CD4-positive, alpha-beta T cell treated with Interleukin-6 at 100 ng/mL for 8 hours (primary cell): ENCODE measurements at places on chromosomes 6 and 20.

DNA sequence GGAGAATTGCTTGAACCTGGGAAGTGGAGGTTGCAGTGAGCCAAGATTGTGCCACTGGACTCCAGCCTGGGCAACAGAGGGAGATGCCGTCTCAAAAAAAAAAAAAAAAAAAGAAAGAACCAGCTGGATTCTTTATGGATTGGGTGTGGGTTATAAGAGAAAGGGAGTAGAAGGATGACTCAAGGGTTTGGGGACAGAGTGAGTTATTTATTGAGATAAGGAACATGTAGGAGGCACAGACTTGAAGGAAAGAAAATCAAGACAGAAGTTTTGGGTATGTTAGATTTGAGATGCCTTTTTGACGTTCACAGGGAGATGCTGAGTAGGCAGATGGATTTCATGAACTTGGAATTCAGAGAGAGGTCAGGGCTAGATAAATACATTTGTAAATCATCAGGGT lies 47.6 kb downstream of the KIZ start:
- DNase-seq = no peak

DNA sequence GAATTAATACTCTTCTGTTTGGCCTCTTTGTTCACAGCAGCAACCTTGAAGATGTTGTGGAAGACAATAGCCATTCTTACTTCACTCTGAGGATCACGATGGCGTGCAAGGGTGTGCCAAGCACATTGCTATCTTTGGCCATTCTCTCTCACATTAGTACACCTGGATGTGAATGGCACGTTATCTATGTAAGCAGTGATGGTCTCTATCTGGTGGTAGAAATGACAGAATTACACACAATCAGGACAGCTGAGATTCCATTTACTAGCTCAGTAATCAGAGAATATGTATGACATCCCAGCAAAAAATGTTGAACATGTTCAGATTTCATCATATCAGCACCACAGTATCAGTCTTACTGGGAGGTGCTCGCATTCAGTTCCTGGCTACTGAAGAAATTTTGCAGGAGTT lies 116.2 kb downstream of the LCA5 start:
- DNase-seq = no peak

DNA sequence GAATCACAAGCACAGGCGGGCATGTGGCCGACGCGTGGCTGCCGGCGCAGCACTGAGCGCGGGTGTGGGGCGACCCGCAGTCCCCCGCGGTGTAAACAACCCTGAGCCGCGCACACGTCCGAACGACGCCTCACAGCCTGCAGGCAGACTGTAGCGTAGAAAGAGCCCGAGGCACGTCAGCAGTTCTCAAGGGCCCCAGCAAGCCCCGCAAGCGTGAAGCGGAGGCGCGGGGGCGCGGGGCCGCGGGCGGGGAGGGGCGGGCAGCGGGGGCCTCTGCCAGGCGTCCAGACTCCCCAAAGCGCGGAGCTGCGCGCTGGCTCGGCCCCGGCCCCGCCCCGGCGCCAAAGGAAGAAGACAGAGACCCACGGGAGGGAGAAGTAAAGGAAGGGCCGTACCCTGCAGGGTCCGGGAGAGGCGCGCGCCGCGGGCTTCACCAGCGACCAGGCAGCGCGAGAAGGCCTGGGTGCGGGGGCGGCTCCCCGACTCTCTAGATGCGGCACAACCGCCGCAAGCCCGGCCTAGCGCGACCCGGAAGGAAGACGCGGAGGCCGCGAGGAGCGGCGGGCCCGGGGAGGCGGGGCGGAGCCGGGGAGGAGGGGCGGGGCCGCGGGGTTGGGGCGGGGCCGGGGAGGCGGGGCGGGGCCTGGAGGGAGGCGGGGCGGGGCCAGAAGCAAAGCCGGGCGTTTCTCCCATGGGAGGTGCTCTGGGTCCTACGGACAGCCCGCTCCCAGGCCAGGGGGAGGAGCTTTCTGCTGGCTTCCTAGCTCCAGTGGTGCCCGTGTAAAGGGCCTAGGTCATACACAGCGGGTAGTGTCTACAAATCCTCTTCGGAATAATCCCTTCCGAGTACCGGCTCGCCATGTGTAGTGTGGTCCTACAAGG lies at the start of gene FBXL4:
Gene FBXL4 (minus strand): TSS at position 536 of the 882 bp plus-strand sequence. CDS start 20,958 bp downstream, outside the sequence.
- DNase-seq = peak; percentile 76

DNA sequence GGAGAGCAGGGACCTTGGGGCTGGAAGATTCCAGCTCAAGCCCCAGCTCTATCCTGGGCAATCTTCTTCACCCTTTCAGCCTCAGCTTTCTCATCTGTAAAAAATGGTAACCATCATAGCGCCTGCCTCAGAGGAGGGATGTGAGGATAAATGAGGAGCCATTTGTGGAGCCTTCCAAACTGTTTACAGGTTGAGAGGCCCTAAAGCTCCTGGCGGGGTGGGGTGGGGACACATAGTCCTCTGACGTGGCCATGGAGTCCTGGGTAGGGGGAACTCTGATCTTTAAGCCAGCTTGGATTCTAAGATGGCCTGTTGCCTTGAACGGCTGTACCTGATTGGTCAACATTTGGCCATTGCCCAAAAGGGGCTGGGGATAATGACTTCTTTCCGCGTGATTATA lies 111.1 kb downstream of the TOX2 start:
- DNase-seq = no peak

DNA sequence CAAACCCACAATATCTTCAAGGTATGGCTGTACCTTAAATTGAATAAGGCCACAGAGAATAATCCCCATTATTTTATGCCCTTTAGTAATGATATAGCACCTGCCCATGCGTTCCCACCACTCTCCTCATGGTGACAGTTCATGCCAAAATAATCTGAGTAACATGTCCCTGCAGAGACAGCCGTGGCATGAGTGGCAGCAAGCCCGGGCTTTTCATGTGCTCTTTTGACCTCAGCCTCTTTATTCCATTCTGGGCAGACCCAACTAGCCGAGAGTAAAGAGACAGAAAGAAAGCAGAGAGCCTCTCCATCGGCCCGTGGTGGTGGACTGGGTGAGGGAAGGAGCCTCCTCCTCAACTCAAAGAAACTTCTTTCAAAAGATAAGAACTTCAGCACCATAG lies 19.9 kb upstream of the POPDC3 start:
- no peak for DNase-seq

DNA sequence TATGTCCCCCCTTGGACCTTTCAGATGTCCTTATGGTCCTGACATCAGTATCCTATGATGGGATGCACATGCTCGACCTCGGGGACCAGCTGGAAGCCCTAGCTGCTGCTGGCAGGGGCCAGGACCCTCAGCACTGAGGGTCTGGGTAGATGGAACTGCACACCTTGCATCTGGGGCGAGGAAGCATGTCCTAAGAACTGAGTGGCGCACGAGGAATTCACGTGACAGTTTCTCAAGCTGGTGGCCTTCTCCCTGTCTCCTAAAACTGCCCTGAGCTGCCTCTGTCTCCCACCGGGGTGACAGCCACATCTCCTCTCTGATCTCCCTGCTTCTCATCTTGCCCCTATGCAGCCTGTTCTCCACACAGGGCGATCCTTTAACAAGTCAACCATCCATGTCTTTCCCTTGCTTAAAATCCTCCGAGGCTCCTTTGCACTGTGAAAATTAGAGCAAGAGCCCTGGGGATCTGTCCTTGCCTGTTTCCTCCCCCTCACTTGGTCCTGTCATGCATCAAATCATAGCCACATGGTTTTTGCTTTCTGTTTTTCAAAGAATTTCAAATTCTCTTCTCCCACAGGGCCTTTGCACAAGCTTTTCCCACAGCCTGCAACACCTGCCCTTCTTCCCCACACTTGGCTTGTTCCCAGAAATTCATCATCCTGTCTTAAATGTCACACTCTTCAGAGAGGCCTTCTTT lies 107.7 kb downstream of the CDH26 start:
- DNase-seq = no peak

DNA sequence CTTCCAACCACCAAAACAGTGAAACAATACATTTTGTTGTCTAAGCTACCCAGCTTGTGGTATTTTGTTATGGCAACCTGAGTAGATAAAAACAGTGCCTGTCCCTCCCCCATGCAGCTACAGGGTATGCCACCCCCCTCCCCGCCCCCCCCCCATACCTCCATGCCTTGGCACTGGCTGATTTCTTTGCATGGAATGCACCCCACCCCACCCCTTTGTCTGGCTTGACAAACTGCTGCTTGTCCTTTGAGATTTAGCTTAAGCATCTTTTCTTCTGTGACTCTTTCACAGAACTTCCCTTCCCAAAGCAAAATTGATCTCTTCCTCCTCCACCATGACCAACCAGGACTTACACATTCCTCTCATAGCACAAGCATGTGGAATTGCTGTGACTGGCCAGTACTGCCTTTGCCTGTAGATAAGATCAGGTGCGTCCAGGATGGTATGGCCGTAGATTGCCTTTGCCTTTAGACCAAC lies 64.6 kb upstream of the ADGRF1 start:
- DNase-seq = no peak

GRCh38 chr6:129312880-129313279 lies 397.1 kb downstream of the ARHGAP18 start:
- DNase-seq = no peak

GRCh38 chr20:16459019-16459700 lies 114.1 kb downstream of the KIF16B start:
- DNase-seq = no peak

- DNase-seq = no peak
Observed at GRCh38 chr6:140208286-140208685, 833.8 kb upstream of the CITED2 start.

DNA sequence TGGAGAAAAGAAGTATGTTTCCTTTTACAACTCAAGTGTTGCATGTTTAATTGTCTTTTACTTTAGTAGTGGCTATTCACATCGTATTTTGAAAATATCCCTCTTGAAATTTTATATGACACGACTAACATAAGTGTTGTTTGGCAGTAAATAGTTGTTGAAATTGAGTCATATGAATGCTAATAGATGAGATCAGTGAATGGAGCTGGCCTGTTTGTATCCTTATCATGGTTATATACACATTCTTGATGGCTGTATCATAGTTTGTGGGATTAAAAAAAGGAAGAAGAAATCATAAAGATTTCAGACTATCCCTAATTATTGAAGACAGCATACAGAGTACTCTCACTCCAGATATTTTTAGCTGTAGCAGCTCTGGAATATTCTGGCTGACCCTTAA lies 8.2 kb upstream of the RAE1 start:
- DNase-seq = no peak

DNA sequence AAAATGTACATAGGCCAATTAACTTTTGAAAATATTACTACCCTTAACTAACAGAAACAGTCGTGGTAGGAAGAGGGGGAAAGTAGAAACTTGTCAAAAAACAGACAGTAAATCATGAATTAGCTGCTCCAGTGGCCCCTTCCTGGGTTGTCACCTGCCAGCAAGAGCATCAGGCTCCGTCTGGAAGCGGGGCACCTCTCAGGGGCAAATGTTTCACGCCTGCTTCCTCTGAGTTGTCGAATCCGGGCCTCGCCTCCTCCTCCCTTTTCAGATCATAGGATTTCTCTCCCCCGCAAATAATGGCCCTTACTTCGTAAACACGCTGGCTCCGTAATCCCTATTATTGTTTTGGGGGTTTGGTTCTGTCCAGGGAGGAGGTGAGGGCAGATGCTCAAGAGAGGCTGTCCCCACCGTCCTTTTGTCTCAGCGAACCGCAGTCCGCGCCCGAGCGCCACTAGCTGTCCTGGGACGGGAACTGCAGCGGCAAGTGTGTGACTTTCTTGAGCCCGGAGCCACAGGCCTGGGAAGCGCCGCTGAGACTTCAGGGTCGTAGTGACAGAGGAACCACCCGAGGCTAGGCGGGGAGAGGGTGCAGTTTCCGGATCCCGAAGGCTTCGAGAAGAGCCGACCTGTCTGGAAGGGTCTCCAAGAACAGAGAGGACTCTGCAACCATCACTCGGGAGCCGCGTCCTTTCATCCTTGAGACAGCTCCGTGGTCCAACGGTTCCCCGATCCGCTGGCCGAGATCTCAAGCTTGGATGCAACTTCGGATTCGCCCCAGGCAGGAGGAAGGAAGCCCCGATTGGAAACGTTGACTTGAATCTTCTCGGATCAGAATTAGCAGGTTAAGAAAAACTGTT lies 214.5 kb upstream of the ZNF184 start:
- peak; percentile 75 for DNase-seq

GRCh38 chr20:57425150-57426013 lies 34.2 kb downstream of the RBM38 start:
- no peak for DNase-seq

GRCh38 chr6:137693711-137694110 lies 173.3 kb upstream of the TNFAIP3 start:
- DNase-seq = no peak

DNA sequence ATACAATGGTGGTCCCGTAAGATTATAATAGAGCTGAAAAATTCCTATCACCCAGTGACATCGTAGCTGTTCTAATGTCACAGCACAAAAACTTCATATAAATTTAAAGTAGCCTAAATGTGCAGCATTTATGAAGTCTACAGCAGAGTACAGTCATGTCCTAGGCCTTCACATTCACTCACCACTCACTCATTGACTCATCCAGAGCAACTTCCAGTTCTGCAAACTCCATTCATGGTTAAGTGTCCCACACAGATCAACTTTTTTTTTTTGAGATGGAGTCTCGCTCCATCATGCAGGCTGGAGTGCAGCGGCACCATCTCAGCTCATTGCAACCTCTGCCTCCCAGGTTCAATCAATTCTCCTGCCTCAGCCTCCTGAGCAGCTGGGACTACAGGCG lies 20.9 kb upstream of the KCNG1 start:
- DNase-seq = no peak

DNA sequence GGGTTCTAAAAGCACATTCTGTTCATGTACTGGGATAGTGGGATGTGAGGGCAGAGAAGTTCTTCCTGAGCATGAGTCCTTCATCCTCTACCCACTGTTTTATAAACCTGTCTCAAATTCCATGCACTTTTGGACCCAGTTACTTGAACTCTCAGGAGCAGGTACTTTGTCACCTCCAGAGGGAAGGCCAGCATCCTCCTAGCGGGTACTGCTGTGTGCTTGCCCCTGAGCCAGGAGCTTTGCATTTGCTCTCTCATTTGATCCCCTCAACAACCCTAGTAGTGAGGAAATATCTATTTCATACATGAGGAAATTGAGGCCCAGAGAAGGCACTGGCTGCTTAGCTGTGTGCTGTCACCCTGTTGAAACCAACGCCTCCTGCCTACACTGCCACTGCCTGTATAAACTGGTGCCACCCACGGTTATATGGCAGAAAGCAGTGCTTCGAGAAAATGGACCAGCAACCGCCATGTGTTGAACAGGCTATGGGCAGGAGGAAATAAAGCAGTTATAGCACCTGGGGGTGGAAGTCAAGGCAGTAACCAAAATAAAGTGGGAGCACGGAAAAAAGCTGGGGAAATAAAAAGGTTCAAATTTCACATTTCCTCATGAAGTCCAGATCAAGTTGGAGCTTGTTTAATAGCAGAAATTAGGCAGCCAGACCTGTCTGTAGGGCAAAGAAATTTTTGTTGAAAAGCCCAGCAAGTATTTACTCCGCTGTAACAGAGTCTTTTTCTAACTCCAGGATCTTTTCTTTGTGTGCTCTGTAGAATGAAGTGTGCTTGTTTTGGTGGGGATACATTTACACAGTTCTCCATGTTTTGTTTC lies 38.0 kb downstream of the KLHL31 start:
- no peak for DNase-seq

GRCh38 chr6:156029286-156029985 lies 573.8 kb upstream of the NOX3 start:
- no peak for DNase-seq

GRCh38 chr6:125974214-125974866 lies 12.0 kb upstream of the TRMT11 start:
- peak; percentile 24 for DNase-seq
